ENCODE measurements at places on chromosomes 5 and 9.
A peak's percentile ranks its signal among the peaks of the same experiment; 100 is the strongest.

DNA sequence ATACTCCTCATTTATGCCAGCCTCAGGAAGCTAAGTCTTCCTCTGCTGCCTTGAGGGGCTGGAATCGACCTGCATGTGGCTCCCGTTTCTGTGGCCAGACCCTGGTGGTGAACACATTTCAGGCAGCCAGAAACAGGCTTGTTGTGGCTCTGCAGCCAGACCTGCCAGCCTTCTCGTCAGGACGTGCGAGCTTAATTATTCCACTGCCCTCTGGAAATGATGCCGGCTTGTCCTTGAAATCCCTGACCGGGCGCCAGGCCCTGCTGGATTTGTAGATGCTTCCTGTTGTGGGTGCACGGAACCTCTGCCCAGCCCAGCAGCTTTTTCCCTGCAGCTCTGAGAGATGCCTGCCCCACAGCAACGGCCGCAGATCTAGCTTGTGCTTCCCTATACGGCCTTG is 41.6 kb downstream of the PDZD2 start:
- no peak for DNase-seq

DNA sequence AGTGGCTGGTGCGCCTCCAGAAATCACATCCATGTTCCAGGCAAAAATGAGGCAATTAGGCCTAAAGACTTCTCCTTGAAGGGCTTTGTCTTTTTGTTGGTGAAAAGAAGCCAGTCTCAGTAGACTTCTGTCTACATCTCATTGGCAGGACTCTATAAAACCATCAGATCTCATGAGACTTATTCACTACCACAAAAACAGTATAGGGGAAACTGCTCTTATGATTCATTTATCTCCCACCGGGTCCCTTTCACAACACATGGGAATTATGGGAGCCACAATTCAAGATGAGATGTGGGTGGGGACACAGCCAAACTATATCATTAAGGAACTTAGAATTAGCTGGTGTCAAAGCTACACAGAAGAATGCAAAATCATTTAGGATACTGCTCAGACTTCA is 77.7 kb upstream of the SNX2 start:
- DNase-seq = no peak

- no peak for DNase-seq
Measured at GRCh38 chr5:77418601-77419581, 73.2 kb downstream of the WDR41 start.

- DNase-seq = no peak
Measured at GRCh38 chr5:8843771-8844170, 702.1 kb downstream of the SEMA5A start.

- DNase-seq = peak; percentile 54
Measured at GRCh38 chr5:36944607-36945225, 68.1 kb downstream of the NIPBL start.

DNA sequence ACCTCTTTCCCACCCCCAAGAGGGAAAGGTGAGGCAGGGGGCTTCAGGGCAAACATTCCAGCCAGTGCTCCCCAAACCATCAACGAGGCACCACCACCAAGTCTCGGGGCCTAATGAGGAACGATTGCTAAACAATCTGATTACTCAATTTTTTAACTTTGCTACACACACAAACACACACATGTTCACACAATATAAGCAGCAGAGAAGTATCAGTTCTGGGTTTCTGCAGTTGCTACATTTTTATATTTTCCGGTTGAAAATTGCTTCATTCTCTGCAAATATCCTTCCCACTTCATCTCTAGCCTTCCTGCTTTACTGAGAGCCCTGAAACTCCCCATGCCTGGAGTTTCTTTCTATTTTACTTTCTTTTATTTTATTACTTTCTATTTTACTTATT is 60.2 kb downstream of the FEM1C start:
- no peak for DNase-seq

GRCh38 chr9:70589571-70590314 is 175.3 kb upstream of the KLF9 start:
- DNase-seq = peak; percentile 67

DNA sequence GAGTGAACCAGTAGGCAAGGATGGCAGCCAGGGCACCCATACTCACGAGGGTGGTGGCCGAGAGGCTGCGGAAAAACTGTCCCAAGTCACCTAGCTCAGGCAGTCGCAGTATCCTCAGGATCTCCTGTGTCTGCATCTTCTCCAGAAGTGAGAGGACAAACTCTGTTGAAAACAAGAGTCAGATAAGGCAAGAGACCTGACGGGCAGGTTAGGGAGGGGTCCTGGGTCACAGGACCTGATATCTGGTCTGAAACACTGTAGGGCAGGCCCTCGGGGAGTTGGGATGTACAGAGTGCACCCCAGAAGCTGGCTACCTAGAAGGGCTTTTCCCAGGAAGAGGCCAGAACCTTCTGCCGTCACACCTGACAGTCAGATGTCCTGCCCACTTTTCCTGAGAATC is 17.4 kb downstream of the ACSL6 start:
- no peak for DNase-seq

DNA sequence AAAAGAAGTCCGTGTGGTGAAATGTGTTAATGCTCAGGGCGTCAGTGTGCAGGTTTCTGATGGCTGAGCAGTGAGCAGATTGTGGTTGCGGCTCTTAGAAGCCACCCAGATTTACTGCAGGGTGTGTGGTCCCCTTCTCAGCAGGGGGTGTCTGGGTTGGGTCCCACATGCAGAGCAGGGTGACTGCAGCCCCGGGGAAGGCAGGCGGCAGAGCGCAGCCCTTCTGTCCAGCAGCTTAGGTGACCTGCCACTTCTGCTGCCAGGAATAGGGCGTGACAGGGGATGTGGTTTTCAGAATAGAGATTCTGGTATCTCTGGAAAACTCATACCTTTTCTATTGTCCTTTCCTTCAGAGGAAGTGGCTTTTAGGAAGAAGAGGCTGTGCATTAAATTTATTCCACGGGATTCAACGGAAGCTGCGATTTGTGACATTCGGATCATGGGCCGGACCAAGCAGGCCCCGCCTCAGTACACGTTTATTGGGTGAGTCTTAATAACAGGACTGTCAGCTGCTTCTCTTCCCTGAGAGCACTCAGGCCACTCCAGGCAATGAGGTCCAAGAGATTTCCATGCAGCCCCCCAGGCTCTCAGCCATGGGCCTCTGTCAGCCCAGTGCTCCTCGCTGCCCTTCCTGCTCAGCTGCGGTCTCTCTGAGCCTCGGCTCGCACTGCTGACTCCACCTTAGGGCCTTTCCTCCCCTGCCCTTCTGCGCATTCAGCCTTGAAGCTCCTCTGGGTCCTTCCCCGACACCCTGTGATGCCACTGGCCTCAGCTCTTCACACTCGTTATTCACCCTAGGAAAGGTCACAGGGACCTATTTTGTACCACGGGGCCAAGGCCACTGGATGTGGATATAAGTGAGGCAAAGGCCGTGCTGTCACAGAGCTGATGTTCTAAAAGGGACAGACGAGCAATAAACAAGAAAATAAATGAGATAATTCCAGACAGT is 65.4 kb downstream of the MVB12B start:
- no peak for DNase-seq

DNA sequence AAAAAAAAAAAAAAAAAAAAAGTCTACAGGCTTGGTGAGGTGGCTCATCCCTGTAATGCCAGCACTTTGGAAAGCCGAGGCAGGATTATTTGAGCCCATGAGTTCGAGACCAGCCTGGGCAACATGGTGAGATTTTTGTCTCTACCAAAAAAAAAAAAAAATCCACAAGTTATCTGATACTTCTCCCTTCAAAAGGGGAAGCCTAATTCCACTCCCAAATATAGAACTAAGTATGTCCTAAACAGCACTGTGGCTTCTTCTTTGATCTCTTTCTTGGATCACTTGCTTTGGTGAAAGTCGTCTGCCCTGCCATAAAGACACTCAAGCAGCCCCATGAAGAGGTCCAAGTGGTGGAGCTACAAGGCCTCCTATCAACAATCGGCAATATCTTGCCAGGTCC is 18.8 kb upstream of the STING1 start:
- DNase-seq = no peak

DNA sequence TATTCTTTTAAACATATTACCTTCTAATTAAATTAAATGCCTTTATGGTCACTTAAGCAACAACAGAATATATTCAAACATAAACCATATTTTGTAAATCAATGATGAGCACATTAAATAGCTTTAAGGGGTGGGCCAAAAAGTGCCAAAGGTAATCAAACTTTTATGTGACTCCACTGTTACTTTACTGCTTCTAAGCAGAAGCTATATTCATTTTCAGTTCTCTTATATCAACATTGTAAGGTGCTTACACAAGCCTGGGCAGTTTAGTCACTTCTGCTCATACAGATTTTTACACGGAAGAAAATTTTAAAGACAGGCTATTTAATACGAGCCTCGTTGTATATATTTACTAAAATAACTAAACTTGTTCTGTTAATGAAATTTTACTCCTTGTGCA is 29.9 kb downstream of the RFX3 start:
- DNase-seq = no peak

DNA sequence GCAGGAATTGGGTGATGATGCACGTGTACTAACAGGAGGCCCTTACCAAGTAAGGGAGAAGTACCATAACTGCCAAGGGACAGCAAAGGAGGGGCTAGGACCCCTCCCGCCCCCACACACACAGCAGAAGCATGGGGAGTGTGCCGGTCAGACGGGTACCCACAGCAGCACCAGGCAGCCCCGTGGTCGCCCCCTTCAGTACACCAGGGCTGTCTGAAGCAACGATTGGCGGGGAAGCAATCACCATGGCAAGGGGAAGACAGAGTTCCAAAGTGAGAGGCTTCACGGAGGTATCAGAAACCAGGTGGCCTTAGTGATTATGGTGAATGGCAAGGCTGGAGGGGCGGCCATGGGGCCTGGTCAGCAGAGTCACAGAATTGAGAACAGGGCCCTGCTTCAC is 72.2 kb downstream of the CAMSAP1 start:
- no peak for DNase-seq

GRCh38 chr5:167745868-167746267 is 545.6 kb upstream of the WWC1 start:
- no peak for DNase-seq

DNA sequence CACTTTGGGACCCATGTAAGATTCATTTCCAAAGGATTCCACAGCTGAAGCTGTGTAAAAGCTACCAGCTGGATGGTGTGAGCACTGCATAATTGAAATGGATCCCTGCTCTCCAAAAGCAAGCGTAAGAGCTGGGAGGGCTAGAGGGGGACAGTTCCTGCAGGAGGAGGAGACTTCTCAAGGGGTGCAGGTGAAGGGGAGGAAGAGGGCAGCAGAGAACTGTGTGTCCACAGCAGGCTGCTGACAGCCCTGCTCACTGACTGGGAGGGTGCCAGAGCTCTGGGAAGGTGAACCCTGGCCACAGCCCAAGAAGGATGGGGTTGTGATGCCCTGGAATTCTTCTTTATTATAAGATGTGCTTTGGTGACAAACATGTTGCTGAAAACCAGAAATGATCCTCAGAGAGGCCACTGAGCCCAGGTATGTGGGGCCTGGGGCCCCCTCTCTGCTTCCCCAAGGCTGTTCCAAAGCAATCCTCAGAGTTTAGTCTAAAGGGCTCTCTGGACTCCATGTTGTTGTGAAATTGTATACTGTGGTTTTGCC is 112.8 kb upstream of the SLC25A48 start:
- DNase-seq = no peak

- DNase-seq = no peak
Measured at GRCh38 chr5:134398609-134399155, 13.0 kb downstream of the CDKN2AIPNL start.

DNA sequence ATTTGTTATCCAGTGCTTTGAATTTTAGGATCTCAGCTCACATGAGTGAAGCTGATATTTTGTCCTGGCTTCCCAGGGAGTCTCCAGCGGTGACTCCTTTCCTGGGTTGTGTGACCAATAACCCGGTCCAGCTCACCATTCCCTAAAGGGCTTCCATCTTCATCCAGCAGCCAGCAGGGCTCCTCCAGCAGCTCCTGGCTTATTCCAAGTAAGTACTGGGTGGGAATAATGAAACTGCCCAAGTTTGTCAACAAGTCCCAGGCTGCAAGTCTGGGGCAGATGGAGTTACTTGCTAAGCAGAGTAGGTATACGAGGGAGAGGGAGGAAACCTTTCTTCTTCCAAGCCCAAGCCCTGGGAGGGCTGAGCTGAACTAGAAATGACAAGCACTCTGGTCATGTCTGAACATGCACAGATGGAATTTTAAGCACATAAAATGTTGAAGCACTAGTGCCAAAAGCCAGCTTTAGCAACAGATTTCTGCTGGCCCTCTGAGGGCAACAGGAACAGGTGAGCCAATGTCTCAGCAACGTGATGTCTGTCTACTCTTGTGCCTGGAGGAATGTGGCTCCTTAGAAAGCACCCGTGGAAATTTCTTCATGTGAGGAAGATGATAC is 153.7 kb upstream of the DAPK1 start:
- no peak for DNase-seq

- DNase-seq = no peak
Measured at GRCh38 chr5:16321284-16321683, 141.7 kb upstream of the MARCHF11 start.

DNA sequence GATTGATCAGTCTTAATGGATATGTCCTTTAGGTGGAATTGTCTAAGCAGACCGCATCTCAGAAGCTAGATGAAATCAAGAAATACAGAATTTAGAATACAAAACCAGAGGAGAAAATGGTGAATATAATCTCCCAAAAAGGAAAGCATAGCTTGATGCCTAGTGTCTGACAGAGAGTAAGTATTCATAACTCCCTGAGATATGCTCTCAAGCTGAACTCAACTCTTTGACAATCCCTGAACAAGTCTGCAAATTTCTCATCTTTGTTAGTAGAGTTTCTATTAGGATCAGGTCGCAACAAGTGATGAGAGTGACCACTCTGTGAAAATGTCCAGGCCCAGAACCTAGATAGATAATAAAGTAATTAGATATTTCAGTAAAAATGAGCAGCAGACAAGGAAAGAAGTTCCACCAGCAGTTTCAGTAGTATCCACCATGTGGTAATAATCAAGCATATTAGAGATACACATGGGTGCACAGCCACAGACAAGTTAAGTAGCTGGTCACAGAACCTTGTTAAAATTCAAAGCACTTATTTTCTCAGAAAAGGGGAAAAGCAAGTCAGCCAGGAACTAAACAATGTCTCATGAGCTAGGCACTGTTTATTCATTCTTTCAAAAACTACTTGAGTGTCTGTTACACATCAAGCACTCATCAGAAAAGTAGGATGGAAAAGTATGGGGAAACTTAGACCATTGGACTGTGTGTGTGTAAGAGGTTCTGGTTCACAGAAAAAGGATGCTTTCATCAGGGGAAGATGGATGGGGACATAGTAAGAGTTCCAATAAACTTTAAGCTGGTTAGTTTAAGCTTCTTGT is 481.5 kb upstream of the TUSC1 start:
- no peak for DNase-seq

- no peak for DNase-seq
Measured at GRCh38 chr5:181188700-181189362, 16.2 kb downstream of the TRIM7 start.

DNA sequence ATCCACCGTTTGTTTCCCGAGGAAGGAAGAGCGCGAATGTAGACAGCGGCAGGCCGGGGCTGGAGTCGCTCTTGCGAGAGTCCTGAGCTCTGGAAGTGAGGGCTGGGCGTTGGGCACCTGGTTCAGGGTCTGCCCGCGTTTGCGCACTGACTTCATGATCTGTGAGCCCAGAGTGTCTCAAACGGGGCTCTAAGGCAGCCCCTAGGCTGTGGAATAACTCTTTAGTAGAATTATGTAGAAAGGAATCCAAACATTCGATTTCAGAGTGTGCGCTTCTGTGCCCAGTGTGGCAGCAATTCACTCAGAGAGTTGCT is 478 bp upstream of the GGTA1 start:
- DNase-seq = no peak

Measured in non-pigmented ciliary epithelial cell (primary cell).